Stimulated activated CD4-positive, alpha-beta T cell treated with anti-CD3 and anti-CD28 coated beads, Interleukin-1b, Interleukin-23, amount 100 ng/mL, for 1 hour (primary cell): ENCODE measurements at places on chromosomes 12 and 14.

DNA sequence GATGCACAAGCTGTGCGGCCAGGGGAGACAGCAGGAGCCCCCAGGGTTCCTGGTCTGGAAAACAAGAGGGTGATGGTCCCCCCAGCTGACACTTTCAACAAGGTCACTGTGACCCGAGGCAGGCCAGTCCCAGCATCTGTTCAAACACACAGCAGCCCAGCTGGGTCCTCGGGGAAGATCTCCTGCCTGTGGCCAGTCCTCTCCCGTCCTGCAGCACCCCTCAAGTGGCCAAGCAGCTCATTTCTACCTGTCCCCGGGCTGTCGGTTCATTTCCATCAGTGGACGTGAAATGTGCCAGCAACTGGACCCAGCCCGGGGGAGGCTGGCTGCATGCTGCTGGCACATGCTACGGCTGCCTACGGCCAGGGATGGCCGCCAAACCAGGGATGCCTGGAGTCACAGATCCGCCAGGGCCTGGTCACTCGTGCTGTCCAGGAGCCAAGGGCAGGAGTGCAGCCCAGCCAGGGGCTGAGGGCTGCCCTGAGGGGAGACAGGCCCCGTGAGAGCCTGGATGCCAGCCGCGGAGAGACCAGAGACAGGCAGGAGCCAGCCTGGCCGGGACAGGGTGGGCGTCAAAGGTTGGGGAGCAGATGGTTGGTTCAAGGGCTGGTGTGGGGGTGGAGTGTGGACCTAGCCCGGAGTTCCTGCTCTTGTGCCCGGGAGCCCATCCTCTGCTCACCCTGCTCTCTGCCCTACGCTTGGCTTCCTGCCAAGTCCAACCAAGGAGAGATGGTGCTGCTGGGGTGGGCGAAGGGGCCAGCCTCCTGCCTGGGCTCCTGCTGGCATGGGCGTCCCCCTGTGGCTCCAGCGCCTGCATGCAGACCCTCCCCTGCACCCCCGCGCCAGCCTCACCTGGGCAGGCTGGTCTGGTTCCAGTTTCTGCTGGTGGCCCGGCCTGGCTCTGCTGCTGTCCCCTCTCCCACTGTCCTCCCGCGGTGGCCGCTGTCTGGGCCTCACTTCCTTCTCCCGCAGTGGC is 143.8 kb downstream of the ADGRD1 start:
- DNase-seq: no peak

GRCh38 chr12:131621701-131622421 is 89.0 kb upstream of the SFSWAP start:
- no peak for DNase-seq

DNA sequence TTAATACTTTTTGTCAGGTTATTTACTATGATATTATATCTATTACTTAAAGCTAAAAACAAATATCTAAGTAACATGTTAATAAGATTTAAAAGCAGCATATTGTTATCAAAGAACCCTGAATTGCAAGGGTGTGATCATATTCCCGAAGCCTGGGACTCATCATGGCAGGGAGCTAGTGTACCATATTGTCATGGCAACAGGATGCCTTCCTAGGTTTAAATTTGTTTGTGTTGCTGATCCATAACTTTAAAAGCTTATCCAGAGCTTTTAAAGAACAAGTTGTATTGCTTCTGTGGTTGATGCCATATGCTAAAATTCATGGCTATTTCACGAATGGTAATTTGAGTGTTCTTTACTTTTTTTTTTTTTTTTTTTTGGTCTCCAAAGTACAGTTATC is 500.5 kb downstream of the NAV3 start:
- DNase-seq: no peak

DNA sequence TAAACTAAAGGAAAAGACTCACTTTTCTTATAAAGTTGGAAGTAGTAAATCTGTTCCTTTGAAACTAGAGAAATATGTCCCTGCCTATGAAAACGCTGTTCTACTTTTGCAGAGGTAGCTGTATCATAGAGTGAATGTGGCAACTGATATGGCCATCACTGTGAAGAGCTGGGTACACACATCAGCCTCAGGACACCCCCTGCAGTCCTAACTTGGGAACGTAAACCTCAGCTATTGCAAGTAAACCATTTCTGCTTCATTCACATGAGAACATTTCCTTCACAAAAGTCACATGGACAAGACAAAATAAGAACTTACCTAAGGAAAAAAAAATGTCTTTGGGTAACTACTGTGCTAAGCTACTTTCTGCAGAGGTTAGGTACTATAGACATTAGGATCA is 233.3 kb upstream of the PPFIA2 start:
- DNase-seq: no peak

DNA sequence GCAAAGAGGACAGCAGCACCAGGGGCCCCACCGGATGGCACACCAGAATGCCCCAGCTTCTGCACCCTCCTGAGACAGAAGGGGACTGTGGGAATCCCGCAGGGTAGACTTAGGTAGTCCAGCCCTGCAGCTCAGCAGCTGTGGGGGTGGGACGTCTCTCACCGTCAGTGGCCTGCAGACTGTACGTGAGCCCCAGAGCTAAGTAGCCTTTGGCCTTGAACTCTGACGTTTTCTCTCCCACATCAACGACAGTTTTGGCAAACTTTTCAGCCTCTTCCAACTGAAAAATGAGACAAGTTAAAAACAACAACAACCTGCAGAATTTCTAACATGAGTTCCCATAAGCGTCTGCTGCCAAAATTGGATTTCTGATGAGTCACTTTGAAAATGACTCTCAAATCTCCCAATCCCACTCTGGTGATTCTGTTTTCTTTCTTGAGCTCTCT is 161.4 kb downstream of the TTC7B start:
- DNase-seq: no peak

DNA sequence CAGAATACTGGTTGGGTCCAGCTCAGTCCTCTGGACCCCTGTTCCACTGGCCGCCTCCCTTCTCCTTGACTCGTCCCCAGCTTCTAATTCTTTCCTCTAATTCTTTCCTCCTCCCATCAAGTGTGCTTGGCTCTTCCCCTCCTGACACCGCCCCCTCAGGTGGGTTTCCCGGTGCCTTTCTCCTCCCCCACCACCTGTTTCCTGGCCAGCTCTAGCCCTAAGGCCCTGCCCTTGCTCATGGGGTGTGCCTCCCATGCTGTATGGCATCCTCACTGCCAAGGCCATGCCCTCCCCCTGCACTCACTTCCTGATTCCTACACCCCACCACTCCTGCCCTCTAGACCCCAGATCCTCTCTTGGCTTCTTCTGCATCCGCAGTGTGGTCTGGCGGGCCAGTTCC is 12.1 kb upstream of the EML1 start:
- DNase-seq: no peak

DNA sequence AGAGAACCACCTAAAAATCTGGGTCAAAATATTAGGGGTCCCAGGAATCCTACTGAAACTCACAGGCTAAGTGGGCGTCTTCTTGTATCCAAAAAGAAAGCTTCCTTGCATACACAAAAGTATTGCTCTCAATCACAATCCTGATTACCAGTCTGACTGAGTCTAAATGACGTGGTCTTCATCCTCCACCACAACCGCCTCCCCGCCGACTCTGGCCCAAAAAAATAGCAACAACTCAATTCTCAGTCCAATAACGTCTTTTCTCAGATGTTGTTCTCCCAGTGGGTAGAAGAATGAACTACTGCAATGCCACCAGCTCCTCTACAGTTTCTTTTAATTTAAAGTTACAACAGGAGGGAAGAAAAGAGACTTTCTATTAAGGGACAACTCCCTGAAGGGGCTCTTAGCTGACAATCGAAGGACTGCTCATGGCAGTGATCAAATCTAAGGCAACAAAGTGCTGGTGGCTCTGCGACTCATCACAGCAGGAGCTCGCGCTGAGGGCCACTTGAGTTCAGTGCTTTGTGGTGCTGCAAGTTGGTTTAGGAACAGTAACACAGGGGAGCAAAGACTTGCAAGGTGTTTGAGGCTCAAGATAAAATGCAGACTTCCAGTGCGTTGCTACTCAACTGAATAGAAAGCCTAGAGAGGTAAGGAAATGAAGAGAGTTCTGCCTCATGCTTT is 394.1 kb downstream of the BCAT1 start:
- no peak for DNase-seq

DNA sequence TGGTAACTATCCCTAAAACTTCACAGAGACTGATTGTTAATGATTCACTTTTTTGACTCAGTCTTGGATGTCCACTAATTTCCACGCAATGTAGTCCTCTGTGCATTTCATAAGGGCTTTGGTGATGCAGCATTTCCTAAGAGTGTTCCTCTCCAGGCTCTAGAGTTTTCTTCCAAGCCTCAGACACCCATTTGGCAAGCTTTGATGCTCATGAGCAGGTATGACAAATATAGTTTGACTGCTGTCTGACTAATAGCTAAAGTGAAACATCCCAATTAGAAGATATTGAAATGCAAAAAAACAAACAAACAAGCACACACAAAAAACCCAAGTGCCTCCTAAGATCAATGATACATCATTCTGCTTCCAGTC is 1.5 kb upstream of the VAMP1 start:
- DNase-seq: no peak

DNA sequence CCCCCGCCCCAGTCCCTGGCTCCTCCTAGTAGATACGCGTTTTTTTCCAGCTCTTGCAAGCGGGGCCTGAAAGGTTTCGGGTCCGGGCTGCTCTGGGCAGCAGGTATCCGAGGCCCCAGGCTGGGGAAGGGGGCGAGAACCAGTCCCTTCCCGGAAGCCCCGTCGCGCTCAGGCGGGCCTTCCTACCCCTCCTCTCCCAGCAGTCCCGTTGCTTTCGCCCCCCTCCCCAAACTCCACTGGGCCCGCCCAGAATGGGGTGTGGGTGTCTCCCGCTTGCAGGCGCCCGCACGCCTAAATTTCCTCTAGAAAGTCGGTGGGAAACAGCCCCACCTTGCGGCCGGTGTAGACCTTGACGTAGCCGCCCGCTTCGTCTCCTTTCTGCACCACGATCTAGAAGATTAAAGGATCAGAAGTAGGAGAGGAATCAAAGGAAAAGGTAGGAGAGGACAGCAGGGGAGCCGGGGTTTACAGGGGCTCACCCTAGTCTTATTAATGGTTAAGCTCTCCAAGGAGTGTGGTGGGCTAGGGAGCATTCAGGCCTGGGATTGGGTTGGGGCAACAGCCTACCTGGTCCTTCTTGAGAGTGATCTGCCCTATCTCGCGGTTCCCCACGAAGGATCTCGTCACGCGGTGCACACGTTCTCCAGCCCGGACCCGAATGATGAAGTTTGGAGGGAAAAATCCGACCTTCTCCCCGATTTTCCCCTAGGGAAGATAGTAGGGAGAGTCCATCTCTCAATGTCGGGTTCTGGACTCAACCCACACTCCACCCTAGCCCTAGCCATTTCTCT is 7.3 kb downstream of the STAC3 start:
- peak; percentile 78 for DNase-seq

- DNase-seq: no peak
These were observed 846 bp downstream of the SLIRP start for GRCh38 chr14:77708749-77709148.

GRCh38 chr12:13304924-13305323 is 108.4 kb downstream of the EMP1 start:
- DNase-seq: no peak

GRCh38 chr14:73725116-73726024 is 11.2 kb upstream of the PNMA1 start:
- no peak for DNase-seq

GRCh38 chr12:85569261-85569660 is 266.9 kb downstream of the RASSF9 start:
- no peak for DNase-seq

DNA sequence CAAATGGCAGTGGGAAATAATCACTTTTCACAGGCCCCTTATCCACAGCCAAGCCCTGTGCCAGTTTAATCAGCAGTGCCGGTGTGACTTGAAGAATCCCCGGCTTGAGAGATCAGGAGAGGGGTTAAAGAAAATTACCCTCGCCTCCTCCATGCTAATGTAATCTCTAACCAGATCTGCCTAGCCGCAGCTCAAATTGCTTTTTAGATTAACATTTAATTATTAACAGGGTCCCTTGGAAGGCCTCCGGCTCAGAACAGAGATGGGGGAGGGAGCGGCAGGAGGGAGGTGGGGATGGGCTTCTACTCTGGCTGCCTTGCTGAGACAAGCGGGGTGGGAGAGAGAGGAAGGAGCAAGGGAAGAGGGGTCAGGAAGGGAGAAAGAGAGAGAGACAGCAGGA is 24.0 kb downstream of the FAM222A start:
- no peak for DNase-seq

GRCh38 chr12:1965916-1966315 is 38.3 kb downstream of the DCP1B start:
- DNase-seq: no peak

DNA sequence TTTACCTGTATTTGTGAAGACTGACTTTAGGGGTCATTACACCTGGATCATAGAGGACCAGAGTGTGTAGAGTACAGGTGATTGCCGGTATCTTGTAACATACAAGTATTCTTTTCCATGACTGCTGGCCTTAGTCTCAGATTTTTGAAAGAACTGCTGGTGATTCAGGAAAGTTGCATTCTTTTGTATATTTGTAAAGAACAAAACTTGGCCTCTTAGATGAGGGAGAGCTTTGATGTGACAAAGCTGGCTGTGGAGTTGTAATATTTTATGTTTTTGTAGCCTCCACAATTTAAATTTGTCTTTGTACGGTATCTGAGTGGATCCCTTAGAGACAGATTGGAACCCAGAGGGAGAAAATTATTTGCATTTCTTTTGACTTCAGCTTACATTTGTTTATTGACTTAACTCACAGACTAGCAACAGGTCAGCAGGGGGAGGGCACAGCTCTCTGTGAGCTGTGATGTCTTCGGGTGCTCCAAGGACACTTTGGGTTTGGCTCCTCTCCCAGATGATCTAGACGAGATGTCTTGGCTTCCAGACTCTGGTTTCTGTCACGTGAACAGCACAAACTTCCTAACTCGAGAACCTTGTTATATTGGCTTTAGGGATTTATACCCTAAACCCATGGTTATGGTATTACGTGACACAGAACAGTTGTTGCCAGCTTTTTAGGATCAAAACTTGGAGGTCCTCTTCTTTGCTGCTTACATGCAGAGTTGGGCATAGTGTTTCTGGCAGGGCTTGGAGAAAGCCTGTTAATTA is 65.9 kb downstream of the DAAM1 start:
- DNase-seq: no peak

DNA sequence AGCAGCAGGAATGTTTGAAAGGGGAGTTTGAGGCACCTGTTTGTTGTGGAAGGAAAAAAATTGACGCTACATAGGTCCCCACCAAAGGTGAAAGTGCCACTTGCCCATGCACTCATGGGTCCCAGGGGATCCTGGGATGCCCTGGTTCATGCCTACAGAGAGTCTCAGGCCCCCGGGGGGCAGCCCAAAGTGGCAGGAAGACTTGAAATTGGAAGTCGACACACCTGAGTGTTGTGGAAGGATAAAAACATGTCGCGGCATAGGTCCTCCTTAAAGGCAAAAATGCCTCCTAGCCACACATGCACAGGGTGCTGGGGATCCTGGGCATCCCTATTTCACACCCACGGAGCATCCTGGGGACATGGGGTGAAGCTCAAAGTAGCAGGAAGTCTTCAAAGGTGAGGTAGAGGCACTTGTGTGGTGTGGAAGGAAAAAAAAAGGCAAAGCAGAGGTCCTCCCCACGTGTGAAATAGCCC is 576.1 kb downstream of the ALG10 start:
- no peak for DNase-seq

- no peak for DNase-seq
These were observed 10.8 kb downstream of the KCNK10 start for GRCh38 chr14:88312257-88312656.
